ENCODE measurements at places on chromosomes 16 and 17. TPM values are rescaled to one million over a fixed set of nuclear protein-coding genes. Genes with fewer than 3 reads are reported as not detected.

Gene TBC1D3E
- not detected for total RNA-seq

- DNase-seq: no peak
Observed at GRCh38 chr17:77496401-77496801, 355.6 kb downstream of the SEC14L1 start.

Gene SKAP1
- total RNA-seq: 0.79 TPM

- no peak for DNase-seq
Observed at GRCh38 chr17:50051082-50051576, 4.8 kb upstream of the ITGA3 start.

GRCh38 chr16:1261131-1261892 is 5.4 kb downstream of the TPSD1 start:
- DNase-seq: peak; percentile 66

GRCh38 chr16:80260906-80261311 is 279.9 kb upstream of the DYNLRB2 start:
- DNase-seq: no peak

DNA sequence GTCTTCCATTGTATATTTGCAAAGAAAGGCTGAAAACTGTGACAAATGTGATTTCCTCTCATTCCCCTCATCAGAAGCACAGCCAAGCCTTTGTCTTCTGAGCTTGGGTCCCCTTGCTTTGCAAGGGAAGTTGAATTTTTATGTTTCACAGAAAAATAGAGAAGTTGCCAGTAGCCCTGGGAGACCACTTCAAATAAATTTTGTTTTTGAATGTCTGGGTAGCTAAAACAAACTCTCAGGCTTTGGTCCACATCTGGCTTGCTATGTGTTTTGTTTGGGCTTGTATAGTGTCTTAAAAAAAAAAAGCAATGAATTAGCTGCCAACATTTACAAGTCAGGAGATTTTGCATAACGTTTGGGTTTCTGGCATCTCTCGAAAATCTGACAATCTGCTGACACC is 24.1 kb downstream of the PIK3R6 start:
- no peak for DNase-seq

- no peak for DNase-seq
Observed at GRCh38 chr17:773467-774312, 8.4 kb downstream of the GLOD4 start.

DNA sequence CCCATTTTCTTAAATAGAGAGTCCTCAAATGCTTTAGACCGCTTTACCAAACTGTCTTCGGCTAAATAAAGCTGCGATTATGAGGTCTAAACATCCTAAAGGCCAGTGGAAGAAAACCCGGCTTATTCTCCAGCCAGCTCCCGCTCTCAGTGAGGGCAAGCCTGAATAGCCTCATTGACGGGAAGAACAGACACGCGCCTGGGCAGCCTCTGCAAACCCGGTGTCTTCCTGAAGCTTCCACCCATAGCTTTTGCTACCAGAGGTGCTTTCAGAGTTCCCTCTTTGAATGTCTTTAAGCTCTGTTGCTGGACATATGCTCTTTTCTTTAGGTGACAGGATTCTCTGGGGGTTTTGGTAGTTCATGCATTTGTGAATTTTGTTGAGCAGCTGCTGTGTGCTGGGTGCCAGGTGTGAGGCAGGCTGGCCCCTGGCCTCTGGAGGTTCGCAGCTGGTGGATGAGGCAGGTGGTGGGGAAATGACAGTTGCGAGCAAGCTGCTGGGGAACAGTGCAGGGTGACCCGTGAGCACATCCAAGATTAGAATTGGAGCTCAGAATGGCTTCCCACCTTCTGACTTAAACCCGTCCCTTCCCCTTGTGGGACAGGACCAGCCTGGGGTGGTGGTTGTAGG is 44.7 kb downstream of the CRISPLD2 start:
- DNase-seq: no peak

DNA sequence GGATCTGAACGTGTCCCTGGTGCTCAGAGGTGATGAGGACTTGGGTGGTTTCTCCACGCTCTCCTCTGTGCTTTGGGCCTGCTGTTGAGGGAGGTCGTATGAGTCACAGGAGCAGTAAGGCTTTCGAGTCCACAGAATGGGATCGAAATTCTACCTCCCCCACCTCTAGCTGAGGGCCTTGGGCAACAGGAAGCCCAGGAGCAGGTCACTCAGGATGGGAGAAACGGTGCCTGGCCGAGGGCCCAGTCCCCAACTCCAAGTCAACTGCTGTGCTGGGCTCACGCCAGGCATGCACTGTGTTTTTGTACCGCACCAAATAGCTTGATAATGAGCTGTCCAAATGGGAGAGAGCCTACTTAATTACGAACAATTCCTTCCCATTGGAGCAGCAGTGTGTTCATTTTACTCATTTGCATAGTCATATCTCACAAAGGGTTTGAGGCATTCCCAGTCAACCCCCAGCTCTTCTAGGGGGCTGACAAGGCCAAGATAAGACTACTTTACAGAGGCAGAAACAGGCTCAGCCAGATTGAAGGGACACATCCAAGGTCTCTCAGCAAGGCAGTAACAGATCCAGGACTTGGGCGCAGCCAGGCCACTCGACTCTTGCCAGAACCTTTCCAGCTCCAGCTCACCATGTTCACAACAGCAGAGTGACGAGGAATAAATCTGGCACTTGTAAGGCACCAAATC is 53.6 kb downstream of the WNT3 start:
- DNase-seq: no peak

Gene CCDC43
- total RNA-seq: 23.9 TPM

Gene SLFN13
- total RNA-seq: 14.3 TPM

DNA sequence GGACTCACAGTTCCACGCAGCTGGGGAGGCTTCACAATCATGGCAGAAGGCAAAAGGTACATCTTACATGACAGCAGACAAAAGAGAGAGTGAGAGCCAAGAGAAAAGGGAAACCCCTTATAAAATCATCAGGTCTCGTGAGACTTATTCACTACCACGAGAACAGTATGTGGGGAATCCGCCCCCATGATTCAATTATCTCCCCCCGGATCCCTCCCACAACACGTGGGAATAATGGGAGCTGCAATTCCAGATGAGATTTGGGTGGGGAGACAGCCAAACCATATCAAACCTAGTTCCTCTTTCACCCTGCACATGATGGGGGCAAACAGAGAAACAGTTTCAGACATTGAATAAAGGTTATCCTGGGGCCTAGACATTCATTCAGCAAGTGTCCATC is 32.2 kb upstream of the IRX6 start:
- no peak for DNase-seq

Gene CSH2
- total RNA-seq: not detected

Gene TM4SF5
- 5.3 TPM for total RNA-seq

DNA sequence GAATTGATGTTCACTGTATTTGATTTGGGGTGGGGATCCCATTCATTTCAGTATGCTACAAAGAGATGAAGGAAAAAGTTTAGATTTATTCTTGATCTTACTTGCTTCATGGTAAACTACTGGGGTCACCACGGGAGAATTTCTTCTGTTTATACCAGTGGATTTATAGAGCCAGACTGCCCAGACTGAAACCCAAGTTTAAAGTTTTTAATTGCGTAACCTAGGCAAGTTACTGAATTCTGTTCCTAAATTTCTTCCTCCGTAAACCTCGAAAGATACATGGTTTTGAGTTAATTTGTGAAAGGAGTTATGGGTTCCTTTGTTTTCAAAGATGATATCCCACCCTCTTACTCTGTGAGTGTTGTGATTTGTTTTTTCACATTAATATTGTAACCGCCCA is 26.4 kb downstream of the PIGL start:
- DNase-seq: no peak

DNA sequence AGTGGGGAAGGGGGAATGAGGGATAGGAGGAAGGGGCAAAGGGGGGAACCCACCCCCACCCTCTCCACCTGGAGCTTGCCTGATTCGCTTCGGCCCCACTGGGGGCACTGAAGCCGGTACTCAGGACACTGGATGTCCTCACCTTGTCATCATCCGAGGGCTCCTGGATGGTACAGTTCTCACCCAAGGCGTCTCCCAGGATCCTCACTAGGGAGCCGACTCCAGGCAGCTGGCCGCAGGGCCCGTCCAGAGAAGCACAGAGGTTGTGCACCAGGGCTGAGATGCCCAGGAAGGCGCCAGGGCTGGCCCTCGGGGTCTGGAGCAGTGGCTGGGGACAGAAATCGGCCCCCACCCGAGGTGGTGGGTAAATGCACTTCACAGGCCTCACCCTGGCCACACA is 92.3 kb downstream of the LITAF start:
- no peak for DNase-seq

Gene P2RX1
- not detected for total RNA-seq

Gene GPT2
- 47.8 TPM for total RNA-seq

GRCh38 chr17:21058098-21058893 is 15.5 kb upstream of the USP22 start:
- DNase-seq: no peak

Gene KRT32
- 0.83 TPM for total RNA-seq

Gene TPSD1
- not detected for total RNA-seq

DNA sequence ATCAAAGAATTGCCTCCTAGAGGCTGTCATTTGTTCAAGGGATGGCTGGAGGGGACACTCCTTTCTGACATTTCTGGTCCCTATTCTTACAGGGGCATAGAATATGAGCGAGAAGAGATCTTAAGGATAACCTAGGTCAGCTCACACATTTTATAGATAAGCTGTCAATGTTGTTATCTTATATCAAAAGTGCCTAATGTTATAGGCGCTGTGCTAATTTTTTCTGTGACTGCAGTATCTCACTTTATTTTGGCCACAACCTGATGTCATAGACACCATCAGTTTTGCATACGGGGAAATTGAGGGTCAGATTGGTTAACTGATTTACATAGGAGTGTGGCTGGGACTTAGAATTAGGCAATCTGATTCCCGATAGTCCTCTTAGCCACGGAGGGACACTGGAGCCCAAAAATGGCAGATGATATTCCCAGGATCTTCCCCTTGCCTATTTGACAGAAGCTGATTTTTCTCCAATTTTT is 1.2 kb downstream of the CPD start:
- DNase-seq: no peak

- no peak for DNase-seq
Observed at GRCh38 chr17:81523402-81524038, 4.7 kb upstream of the FSCN2 start.

- no peak for DNase-seq
Observed at GRCh38 chr17:61670691-61671090, 79.7 kb upstream of the NACA2 start.

- no peak for DNase-seq
Observed at GRCh38 chr16:83397601-83398291, 410.0 kb upstream of the HSBP1 start.

DNA sequence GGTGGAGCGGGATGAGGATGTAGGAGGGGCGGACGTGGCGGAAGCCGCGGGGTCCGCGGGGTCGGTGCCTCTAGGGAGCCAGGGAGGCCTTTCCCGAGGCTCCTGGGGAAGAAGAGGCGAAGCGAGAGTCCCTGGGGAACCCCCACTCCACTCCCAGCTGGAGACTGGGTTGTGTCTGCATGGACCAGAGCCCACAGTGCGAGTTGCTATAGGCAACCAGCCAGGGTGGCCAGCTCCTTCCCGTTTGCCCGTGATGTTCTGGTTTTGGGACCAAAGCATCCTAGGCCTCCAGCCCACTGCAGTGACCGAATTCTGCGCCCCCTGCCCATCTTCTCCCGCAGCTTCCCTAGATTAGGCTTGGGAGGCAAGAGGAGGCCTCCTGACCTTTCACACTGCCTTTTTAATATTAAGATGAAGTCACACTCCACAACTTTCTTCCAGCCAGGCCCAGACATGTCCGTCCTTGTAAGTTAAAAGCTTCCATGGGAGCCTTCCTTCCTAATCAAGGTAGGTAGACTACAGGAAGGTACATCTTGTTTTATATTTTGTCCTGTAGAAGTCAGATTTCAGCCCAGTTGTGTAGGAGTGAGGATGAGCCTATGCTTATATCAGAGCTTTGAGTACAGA is 469 bp downstream of the AMZ2 start:
- DNase-seq: no peak

Gene TLCD2
- total RNA-seq: 4.3 TPM

DNA sequence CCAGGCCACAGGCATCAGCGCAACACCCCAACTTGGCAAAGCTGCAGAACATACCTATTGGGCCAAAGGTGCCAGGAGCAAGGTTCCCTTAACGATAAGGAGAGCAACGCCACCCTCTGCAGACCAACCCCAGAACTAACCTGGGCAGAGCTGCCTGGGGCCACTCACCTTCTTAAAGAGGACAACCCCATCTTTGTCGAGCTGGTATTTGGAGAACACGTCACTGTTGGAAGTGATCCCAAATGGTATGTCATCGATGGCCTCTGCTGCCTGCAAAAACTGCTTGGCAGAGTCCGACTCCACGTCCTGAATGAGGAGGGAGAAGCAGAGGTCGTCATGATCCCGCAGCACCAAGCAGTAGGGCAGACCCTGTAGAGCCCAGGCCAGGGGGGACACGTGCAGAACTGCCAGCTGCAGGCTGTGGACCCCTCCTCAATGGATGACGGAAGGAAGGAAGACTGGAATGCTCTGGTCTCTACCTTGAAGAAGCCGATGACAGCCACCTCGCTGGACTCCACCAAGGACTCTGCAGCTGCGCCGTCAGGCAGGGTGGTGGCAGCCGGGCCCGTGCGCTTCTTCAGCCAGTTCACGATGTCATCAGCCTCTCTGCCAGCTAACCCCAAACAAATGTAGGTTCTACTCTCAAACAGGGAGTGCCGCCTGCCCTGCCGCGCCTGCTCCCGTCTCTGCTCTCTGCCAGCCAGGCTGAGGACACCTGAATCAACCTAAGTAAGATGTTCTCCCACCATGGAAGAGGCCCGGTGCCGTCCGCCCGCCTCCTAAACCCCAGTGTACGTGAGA is 5.2 kb downstream of the P4HB start:
- DNase-seq: no peak

DNA sequence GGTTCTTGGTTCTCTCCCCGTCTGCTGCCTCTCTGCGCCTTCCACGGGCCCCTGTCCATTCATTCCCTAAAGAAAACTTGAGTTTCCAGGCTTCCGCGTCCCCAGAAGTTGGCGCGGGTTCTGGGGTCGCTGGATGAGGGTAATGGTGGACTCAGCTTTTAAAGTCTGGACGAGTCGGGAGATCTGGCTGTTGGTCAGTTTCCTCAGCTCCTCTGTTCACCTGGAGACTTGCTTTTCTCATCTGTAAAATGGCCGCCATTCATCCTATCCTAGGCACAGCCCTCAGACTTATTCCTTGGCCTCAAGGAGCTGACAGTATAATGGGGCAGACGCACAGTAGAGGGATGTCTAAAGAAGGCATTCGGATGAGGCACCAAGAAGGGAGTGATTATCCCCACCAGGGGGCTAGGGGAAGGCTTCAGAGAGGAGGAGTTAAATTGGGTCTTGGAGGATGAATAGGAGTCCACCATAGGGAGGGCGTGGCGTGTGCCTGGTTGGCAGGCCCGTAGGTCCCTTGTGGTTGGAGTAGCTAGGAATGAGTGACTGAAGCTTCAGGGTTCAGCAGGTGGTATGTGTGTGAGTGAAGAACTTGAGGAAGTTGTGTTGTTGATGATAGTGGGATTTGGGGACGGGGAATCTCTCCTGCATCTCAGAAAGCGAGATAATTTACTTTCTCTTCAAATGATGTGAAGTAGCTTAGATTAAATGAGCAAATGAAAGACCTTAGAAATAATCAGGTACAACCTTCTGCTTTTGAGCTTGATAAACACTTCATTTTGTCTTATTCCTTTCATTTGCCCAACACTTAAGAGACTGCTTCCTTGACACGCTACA is 652 bp downstream of the VPS35L start:
- no peak for DNase-seq

GRCh38 chr16:57939872-57940224 is 31.1 kb downstream of the CNGB1 start:
- DNase-seq: no peak

Gene ANKRD11
- total RNA-seq: 153 TPM

Gene SLC5A2
- not detected for total RNA-seq

- DNase-seq: no peak
Observed at GRCh38 chr17:34485999-34486398, 93.4 kb upstream of the TMEM132E start.

Gene SECTM1
- total RNA-seq: 13.2 TPM

Gene SLC22A31
- 5.3 TPM for total RNA-seq

GRCh38 chr17:17254036-17254435 is 17.1 kb upstream of the FLCN start:
- DNase-seq: no peak
